ENCODE measurements at places on chromosomes 1 and 21.

DNA sequence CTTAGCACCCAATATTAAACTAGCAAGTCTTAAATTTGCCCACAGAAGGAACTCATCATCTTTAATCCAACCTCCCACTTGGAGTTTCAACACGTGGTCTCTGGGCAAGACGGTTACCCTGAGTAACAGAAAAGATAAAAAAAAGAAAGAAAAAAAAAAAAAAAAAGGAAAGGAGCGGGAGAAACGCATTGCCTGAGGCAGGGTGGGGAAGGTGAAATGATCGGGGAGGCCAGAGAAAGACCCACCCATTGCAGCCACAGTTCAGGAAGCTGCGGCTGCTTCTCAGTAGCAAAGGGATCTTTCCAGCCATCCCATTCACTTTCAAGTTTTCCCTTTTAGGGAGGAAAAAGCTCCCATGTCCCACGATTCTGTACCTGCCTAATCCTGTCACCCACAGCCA, 32.0 kb upstream of the OTUD3 start:
- DNase-seq, result no peak

DNA sequence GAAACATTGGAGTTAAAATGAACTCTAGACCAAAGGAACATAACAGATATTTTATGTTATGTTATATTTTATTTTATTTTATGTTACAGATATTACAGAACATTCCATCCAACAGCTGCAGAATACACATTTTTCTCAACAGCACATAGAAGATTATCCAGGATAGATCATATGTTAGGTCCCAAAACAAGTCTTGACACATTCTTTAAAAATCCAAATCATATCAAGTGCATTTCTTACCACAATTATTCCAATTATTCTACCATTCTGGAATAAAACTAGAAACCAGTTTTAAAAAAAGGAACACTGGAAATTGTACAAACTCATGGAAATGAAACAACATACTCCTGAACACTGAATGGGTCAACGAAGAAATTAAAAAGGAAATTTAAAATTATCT, 30.9 kb upstream of the PIGK start:
- no peak for DNase-seq

- no peak for DNase-seq
These were observed 48.3 kb downstream of the ARID4B start for GRCh38 chr1:235279694-235280093.

DNA sequence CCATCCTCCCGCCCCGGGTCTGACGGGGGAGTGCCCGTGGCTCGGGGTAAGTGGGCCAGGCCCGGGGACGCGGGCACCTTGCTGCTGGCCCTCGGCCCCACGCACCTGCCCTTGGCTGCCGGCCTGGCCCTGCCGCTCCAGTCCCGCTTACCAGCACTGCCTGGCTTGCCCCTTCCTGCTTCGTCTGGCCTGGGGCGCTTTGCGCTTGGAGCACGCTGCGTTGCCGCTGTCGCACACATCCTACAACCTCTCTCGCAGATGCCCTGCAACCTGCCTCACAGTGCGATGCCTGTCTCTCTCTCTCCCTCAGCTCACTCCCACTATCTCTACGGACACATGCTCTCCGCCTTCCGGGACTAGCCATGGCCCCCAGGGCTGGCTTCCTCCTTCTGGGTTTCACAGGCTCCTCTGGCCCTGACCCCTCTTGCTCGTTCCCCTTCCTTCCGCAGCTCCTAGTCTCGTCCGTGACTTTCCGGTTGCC, 9.7 kb downstream of the MYOG start:
- no peak for DNase-seq

- no peak for DNase-seq
These were observed 275.6 kb upstream of the ADGRL2 start for GRCh38 chr1:81525085-81525484.

- no peak for DNase-seq
These were observed 221.5 kb downstream of the PTPRC start for GRCh38 chr1:198860371-198860770.

DNA sequence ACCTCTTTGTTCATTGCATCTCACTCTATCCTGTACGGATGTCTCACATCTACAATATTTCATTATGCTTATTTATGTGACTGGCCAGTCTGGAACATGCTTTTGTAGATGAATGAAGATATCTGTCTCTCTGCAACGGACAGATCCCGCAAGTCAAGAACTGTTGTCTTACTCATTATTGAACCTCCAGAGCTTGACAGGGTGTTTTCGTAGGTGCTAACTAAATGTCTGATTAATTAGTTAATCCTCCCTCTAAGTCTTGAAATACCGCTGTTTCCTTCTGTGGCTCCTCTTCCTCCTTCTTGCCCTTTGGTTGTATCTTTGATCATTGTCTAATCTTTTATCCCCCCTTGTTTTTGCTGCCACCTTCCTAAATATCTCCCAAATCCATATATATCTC, 3.2 kb upstream of the C1orf162 start:
- DNase-seq, result no peak

- DNase-seq, result no peak
These were observed 16.5 kb downstream of the RYR2 start for GRCh38 chr1:237058470-237058869.
